ENCODE measurements at places on chromosomes 5 and 9. TPM values are rescaled to one million over a fixed set of nuclear protein-coding genes. Genes with fewer than 3 reads are reported as not detected.

GRCh38 chr5:102561894-102562760 lies 63.3 kb upstream of the SLCO6A1 start:
- peak; percentile 72 for DNase-seq

DNA sequence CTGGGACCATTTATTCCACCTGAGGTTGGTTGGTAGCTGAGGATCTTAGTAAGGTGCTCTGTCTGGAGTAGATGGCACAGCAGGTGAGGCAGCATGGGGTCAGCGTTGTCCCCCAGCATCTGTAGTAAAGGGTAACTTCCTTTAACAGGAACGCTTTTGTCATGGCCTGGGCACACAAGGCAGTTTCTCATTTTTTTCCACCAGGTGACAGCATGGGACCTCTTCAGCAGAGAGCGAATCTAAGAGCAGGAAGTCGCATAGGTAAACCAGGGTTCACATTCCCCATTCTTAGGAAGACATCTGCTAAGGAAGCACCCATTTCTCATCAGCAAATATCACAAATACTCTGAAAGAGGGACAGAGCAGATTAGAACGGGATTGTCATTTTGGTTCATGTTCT lies 56.5 kb downstream of the GPR107 start:
- DNase-seq = no peak

DNA sequence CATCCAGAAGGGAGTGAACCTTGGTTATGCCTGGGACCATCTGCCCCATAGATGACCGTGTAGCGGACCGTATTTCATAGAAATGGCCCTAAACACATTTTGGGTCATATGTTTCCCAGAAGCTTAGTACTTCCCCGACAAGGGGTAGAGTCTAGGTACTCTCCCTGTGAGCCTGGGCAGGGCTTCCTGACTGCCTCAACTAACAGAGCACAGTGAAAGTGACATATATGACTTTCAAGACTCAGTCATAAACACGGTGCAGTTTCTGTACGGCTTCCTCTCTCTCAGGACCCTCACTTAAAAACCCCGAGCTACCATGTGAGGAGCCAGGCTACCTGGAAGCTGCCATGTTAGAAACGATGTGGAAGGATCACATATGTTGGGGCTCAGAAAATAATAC lies 20.9 kb downstream of the C9orf57 start:
- no peak for DNase-seq

DNA sequence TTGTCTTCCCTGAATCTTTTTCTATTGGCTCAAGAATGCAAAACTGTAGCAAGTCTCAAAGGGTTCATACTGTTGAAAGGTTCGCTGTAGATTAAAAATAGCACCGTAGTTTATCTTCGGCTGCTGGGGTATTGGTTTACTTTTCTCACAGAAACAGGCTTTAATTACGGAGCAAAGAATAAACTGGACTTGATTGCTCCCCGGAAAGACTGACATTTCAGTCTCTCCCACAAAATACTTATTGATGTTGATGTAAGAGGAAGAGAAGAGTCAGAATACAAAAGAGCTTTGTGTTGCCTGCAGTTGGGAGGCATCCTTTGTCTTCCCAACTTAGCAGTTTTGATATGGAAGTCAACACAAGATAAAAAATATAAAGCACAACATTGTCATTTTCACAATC lies 183.9 kb upstream of the DMAC1 start:
- DNase-seq = no peak

DNA sequence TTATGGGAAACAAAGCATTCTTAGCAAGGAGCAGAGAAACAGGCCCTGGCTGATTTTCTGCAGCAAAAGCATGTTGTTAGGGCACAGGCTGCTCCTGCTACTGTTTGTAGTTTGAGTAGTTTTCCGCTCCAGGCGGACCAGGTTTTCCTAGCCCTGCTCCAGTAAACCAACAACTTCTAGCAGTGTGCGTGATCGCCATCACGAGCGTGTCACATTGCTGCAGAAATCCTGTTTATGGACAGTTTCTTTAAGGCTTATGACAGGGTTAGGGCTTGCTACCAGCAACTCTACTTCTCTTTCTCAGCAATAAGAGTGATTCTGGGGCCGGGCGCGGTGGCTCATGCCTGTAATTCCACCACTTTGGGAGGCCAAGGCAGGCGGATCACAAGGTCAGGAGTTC lies 803.9 kb upstream of the CDH10 start:
- no peak for DNase-seq

Gene EQTN
- not detected for total RNA-seq

Gene GABRA1
- 2.4 TPM for total RNA-seq

Gene WHRN
- 0.37 TPM for total RNA-seq

- DNase-seq = peak; percentile 33
Observed at GRCh38 chr5:98997000-98997399, 68.2 kb upstream of the CHD1 start.

Gene TRPM6
- total RNA-seq = 0.29 TPM

DNA sequence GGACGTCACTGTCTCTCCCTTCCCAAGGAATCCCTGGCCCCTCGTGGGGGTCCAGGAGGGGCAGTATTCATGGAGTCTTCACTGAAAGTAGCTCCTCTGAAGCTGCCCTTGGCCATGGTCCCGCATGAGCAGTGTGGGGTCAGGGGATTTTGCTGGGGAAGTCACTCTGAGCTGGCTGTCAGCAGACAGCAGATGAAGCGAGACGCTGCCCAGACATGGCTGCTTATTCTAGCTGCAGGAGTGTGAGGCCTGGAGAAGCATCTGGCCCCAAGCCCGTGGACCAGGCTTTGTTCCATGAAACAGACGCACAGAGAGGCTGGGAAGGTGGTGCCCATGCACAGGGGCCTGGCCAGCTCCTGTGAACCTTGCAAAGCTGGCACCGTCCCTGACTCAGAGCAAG lies 21.5 kb upstream of the ASS1 start:
- no peak for DNase-seq

DNA sequence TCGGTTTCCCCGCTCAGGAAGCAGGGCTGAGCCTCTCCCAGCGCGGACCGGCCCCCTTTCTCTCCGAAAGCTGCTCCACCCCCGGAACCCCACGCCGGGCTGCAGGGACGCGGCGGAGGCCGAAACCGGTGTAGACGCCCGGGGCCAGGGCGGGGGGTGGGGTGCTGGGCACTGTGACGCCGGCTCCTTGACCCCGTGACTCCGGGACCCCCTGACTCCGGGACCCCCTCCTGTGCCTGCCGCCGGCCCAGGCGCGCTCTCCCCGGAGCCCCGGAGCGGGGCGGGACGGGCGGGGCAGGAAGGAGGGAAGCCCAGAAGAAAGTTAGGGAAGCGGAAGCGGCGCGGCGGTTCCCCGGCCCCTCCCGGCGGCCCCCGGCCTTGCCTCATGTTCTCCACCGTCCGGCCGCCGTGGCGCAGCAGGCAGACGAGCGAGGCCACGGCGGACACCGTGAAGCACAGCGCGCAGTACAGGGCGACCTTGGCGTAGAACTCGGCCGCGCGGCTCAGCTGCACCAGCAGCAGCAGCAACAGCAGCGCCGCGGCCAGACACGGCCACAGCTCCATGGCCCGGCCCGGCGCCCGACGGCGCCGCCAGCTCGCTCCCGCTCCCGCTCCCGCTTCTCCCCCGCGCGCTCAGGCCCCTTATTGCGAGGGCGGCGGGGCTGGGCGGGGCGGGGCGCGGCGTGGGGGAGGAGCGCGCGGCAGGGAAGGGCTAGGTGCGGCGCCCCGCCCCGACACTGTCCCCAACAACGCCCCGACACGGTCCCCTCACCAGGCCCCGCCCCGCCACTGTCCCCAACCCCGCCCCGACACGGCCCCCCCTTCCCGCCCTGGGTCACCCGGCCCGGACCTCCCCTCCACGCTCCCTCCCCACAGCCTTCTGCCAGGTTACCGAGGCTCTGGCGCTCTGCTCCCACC lies at the start of gene AGPAT2:
Gene AGPAT2 (minus strand): TSS at position 664 of the 918 bp plus-strand sequence. CDS start 100 bp downstream, at position 564.
- DNase-seq = no peak

Gene FABP6
- not detected for total RNA-seq

- no peak for DNase-seq
Observed at GRCh38 chr5:76305269-76305668, 97.8 kb upstream of the IQGAP2 start.

Measured in H4 (cell line).